ENCODE measurements at places on chromosomes 11 and 22.

- no peak overlapping the region for H3K4me3 ChIP-seq
- no peaks in the 10 kb centered on the region for H3K36me3 ChIP-seq
- DNase-seq = no peak
- H3K27ac ChIP-seq = no peak overlapping the region
- no peaks in the 10 kb centered on the region for H3K27me3 ChIP-seq
Measured at GRCh38 chr11:6844356-6844755, 1.1 kb upstream of the OR10A5 start.

GRCh38 chr11:65861165-65861505, 902 bp downstream of the MUS81 start:
- no peak for DNase-seq
- H3K27ac ChIP-seq = peak overlapping the region; percentile 95
- H3K27me3 ChIP-seq = no peaks in the 10 kb centered on the region

DNA sequence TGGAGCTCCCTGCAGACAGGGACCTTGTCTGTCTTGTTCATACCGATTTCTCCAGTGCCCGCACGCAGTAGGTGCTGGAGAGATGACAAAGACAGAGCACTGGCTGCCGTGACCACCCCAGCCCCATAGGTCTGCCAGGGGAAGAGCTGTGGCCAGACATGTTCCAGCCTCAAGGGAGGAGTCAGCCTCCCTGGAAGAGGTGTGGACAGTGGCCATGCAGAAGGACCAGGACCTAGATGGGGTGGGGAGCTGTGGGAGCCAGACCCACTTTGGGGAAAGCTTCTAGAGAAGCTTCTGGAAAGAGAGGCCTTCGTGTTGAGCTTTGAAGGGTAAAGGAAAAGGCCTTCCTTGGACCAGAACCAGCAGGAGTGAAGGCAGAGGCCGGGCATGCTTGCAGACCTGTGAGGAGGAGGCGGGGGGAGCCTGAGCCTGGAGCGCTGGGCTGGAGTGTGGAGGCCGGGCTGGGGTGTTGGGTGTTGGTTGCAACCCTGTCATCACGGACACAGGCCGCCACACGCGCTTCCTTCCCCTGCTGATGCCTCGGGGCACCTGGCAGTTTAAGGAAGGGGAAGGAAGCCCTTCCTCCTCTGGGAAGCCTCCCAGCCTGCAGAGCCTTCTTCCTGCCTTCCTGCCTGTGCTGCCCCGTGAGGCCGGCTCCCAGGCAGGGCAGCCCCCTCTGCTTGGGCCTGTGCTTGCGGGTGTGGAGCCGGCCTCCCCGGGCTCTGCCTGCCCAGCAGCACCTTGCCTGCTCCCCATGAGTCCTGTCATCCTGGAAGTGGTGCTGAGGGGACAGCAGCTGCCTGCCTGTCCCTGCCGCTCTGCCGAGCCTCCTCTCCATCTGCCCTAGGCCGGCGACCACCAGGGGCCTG, 12.3 kb downstream of the RELT start:
- H3K4me3 ChIP-seq = no peak overlapping the region
- H3K36me3 ChIP-seq = peaks cover 7% of the 10 kb centered on the region
- no peaks in the 10 kb centered on the region for H3K27me3 ChIP-seq
- DNase-seq = no peak
- H3K4me1 ChIP-seq = peaks cover 65% of the 10 kb centered on the region

DNA sequence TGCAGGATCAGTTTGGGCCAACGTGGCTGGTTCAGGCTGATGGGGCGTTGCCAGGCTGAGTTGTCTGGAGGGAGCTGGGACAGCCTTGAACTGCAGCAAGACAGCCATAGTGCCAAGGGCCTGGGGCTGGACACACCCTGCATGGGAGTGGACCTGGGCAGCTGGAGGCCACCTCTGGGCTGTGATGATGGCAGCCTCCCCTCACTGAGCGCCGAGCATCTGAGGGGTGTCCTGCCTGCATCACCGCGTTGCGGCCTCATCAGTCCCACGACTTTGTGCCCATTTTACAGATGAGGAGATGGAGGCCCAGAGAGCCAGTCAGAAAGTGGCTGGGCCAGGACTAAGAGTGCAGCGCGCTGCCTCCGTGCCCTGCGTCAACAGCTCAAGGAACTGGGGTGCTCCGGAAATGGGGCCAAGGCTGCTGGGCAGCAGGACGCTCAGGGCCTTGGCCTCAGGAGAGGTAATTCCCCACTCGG, 590 bp upstream of the TSPO start:
- peaks cover 25% of the 10 kb centered on the region for H3K4me1 ChIP-seq
- H3K27me3 ChIP-seq = no peaks in the 10 kb centered on the region
- H3K27ac ChIP-seq = peak overlapping the region; percentile 79

GRCh38 chr22:43044290-43044712, 29.4 kb upstream of the PACSIN2 start:
- no peak overlapping the region for H3K27ac ChIP-seq
- no peaks in the 10 kb centered on the region for H3K36me3 ChIP-seq
- no peak overlapping the region for H3K4me3 ChIP-seq
- no peaks in the 10 kb centered on the region for H3K27me3 ChIP-seq
- DNase-seq = no peak

DNA sequence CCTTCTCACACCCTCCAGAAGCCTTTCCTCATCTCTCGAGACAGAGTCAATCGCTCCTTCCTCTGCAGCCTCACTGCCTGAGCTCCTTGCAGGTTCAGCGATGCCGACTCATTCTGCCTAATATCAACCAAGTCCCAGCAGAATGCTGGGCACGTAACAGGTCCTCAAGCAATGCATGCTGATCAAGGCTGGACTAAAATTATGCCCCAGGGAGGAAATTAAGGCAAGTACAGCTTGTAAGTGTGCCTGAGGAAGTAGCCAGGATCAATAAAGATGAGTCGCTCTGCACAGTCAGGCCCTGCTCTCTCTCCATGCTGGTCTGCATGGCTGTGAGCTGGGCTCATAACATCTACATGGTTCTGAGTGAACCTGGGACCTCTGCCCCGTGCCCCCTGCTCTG, 25.6 kb upstream of the NRIP3 start:
- DNase-seq = no peak
- no peak overlapping the region for H3K27ac ChIP-seq
- H3K27me3 ChIP-seq = no peaks in the 10 kb centered on the region
- H3K4me3 ChIP-seq = no peak overlapping the region
- H3K36me3 ChIP-seq = no peaks in the 10 kb centered on the region

- peaks cover 15% of the 10 kb centered on the region for H3K4me1 ChIP-seq
- no peaks in the 10 kb centered on the region for H3K27me3 ChIP-seq
- H3K4me3 ChIP-seq = peak overlapping the region; percentile 65
- no peaks in the 10 kb centered on the region for H3K36me3 ChIP-seq
- H3K27ac ChIP-seq = peak overlapping the region; percentile 92
Measured at GRCh38 chr11:6618117-6619003, 862 bp downstream of the TPP1 start.

DNA sequence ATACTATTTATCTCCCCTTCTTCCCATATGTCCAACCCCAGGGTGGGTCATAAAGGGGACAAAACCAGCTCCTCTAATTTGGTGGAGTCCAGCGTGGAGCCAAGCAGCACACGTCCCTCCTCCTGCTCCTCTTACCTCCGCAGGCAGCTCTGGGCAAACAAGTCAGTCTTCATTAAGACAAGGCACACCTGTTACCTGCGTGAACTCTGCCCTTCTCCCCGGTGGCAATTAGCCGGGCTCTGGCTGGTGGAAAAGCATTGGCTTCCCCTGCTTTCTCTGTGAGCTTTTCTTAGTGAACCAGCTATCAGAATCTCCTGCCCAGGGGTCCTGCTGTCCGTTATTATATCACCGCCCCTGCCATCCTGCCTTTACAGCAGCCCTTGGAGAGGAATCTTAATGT, 418.7 kb upstream of the CADM1 start:
- H3K4me1 ChIP-seq = no peaks in the 10 kb centered on the region
- H3K27me3 ChIP-seq = no peaks in the 10 kb centered on the region
- no peak overlapping the region for H3K4me3 ChIP-seq
- H3K36me3 ChIP-seq = no peaks in the 10 kb centered on the region
- H3K27ac ChIP-seq = no peak overlapping the region

DNA sequence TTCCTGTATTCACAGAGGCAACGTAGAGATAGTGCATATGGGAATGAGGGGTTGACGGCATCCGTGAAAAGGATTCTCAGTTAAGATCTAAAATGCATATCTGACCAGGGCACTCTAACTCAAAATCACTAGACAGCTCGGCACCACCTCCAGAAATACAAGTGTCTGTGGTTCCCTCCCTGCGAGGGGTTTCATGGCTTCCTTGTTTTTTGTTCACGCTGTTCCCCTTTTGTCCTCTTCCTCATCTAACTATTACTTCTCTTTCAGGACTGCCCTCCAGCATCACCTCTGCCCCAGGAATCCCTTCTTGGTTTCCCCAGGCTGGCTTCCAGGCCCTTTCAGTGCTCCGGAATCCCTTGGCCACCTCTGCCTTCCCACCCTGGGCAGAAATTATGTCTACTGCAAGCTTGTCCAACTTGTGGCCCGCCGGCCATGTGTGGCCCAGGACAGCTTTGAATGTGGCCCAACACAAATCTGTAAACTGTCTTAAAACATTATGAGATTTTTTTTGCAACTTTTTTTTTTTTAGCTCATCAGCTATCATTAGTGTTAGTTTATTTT, 159.9 kb downstream of the FBXO7 start:
- DNase-seq = no peak
- H3K27ac ChIP-seq = no peak overlapping the region
- no peak overlapping the region for H3K4me3 ChIP-seq
- H3K36me3 ChIP-seq = no peaks in the 10 kb centered on the region
- no peaks in the 10 kb centered on the region for H3K27me3 ChIP-seq
- no peaks in the 10 kb centered on the region for H3K4me1 ChIP-seq

GRCh38 chr11:104614117-104614680, 284.1 kb downstream of the CASP12 start:
- no peak for DNase-seq
- H3K36me3 ChIP-seq = no peaks in the 10 kb centered on the region
- no peak overlapping the region for H3K27ac ChIP-seq
- H3K27me3 ChIP-seq = no peaks in the 10 kb centered on the region
- H3K4me1 ChIP-seq = peaks cover 7% of the 10 kb centered on the region

DNA sequence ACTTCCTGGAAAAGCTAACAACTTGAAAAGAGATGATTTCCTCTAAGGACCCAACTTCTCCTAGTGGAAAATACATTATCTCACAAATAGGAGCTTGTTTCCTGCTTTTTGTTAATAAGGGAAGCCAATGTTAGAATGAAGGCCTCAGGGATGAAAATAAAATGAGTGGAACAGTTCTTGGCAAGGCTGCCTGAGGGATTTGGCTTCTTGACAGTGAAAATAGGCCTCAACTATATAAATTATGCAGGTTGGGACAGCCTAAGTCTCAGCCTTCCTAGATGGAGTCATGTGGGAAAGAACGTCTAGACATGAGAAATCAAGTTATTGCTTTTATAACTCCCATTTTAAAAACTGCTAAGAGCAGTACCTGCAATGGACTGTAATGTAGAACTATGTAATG, 92.8 kb upstream of the FIBIN start:
- no peak overlapping the region for H3K27ac ChIP-seq
- no peaks in the 10 kb centered on the region for H3K4me1 ChIP-seq
- DNase-seq = no peak
- no peak overlapping the region for H3K4me3 ChIP-seq
- no peaks in the 10 kb centered on the region for H3K36me3 ChIP-seq

- no peak for DNase-seq
- no peaks in the 10 kb centered on the region for H3K4me1 ChIP-seq
- H3K27ac ChIP-seq = no peak overlapping the region
- H3K27me3 ChIP-seq = no peaks in the 10 kb centered on the region
- H3K4me3 ChIP-seq = no peak overlapping the region
Measured at GRCh38 chr11:82823647-82824619, 76.3 kb downstream of the PRCP start.

GRCh38 chr11:114386545-114386944, 13.8 kb downstream of the C11orf71 start:
- no peaks in the 10 kb centered on the region for H3K4me1 ChIP-seq
- no peak for DNase-seq
- H3K27me3 ChIP-seq = no peaks in the 10 kb centered on the region
- no peak overlapping the region for H3K4me3 ChIP-seq
- H3K27ac ChIP-seq = no peak overlapping the region

GRCh38 chr11:117221775-117222517, 9.9 kb downstream of the PCSK7 start:
- H3K27ac ChIP-seq = peak overlapping the region; percentile 80
- H3K36me3 ChIP-seq = peaks cover 4% of the 10 kb centered on the region
- H3K4me3 ChIP-seq = peak overlapping the region; percentile 15
- peak; percentile 83 for DNase-seq
- no peaks in the 10 kb centered on the region for H3K27me3 ChIP-seq
- peaks cover 49% of the 10 kb centered on the region for H3K4me1 ChIP-seq

- no peak overlapping the region for H3K4me3 ChIP-seq
- no peaks in the 10 kb centered on the region for H3K36me3 ChIP-seq
- H3K4me1 ChIP-seq = peaks cover 54% of the 10 kb centered on the region
- peak; percentile 73 for DNase-seq
- H3K27me3 ChIP-seq = no peaks in the 10 kb centered on the region
Measured at GRCh38 chr22:24965822-24966626, 13.5 kb downstream of the KIAA1671 start.

DNA sequence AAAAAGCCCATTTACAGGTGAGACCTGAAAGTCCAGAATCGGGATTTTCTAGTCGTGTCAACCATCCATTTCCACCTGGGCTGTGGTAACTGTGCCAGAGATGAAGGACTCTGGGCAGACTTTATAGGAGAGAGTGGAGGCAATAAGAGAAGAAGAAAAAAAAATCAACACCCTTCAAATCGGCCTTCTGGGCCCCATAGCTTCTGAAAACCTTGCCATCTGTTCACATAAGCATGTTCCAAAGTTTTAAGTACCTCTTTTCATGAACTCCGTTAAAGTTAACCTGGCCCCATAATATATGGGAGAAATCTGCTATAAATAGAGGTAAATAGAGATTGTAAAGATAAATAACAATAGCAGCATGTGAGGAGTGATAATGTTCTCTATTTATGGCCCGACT, 470.5 kb downstream of the MIAT start:
- H3K36me3 ChIP-seq = no peaks in the 10 kb centered on the region
- H3K4me3 ChIP-seq = no peak overlapping the region
- H3K27ac ChIP-seq = no peak overlapping the region
- DNase-seq = no peak
- no peaks in the 10 kb centered on the region for H3K4me1 ChIP-seq
